NCI-H1105 treated with DMSO at 0.1 percent for 48 hours (cell line): ENCODE measurements at places on chromosomes 12 and 14.

GRCh38 chr14:101757064-101757838 is 4.3 kb upstream of the PPP2R5C start:
- DNase-seq: no peak

DNA sequence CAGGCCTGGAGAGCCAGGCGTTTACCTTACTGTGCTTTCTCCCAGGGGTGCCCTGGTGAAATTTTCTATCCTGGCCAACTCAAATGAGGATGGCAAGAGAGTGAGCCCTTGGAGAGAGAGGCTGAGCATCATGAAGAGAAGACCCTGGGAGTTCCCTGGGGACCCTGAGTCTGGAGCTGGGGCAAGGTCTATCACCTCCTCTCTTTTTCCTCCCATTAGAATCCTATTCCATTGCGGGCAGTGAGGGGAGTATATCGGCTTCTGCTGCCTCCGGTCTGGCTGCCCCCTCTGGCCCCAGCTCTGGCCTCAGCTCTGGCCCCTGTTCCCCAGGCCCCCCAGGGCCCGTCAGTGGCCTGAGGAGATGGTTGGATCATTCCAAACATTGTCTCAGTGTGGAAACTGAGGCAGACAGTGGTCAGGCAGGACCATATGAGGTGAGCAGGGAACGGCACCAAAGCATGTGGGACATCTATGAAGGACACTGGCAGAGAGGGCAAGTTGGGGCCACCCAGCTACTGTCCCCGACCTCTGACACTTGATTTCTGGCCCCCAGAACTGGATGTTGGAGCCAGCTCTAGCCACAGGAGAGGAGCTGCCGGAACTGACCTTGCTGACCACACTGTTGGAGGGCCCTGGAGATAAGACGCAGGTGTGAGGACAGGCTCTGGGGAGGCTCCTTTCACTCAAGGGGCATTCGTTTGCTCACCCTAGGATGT is 1.6 kb downstream of the ARHGEF25 start:
- no peak for DNase-seq

DNA sequence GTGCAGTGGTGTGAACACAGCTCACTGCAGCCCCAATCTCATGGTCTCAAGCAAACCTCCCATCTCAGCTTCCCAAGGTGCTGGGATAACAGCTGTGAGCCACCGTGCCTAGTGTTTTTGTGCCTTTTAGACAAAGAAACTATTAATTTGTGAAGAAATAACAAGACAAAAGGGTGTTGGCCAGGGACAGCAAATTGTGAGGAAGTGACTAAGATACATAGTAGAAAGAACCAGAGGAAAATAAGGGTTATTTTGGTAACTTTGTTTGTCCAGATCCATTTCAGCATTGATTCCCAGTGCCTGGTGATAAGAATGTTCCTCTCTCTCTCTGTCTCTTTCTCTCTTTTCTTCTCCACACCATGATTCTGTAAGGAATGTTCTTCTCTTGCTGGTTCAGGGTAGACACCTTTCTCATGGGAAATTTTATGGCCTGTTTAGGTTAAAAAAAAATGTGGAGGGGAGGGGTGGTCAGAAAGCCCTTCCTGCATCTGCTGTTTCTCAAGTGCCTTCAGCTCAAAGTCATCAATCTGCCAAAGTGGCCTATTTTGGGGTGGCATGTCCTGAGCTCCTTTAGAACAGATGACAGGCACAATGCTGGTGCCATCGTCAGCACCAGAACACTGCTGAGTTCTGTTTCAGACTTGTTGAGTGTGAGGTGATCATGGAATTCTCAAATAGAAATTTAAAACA is 184.4 kb upstream of the EEA1 start:
- no peak for DNase-seq

GRCh38 chr12:3820122-3820521 is 53.1 kb downstream of the PARP11 start:
- DNase-seq: no peak

GRCh38 chr12:68119724-68120211 is 39.8 kb downstream of the IFNG start:
- peak; percentile 47 for DNase-seq

GRCh38 chr14:101456246-101457175 is 104.8 kb upstream of the DIO3 start:
- no peak for DNase-seq

GRCh38 chr14:23362200-23362599 is 2.8 kb downstream of the EFS start:
- no peak for DNase-seq

GRCh38 chr12:50353869-50354593 is 42.4 kb downstream of the FAM186A start:
- no peak for DNase-seq

- no peak for DNase-seq
These were observed 16.4 kb upstream of the TAS2R30 start for GRCh38 chr12:11150832-11151231.

DNA sequence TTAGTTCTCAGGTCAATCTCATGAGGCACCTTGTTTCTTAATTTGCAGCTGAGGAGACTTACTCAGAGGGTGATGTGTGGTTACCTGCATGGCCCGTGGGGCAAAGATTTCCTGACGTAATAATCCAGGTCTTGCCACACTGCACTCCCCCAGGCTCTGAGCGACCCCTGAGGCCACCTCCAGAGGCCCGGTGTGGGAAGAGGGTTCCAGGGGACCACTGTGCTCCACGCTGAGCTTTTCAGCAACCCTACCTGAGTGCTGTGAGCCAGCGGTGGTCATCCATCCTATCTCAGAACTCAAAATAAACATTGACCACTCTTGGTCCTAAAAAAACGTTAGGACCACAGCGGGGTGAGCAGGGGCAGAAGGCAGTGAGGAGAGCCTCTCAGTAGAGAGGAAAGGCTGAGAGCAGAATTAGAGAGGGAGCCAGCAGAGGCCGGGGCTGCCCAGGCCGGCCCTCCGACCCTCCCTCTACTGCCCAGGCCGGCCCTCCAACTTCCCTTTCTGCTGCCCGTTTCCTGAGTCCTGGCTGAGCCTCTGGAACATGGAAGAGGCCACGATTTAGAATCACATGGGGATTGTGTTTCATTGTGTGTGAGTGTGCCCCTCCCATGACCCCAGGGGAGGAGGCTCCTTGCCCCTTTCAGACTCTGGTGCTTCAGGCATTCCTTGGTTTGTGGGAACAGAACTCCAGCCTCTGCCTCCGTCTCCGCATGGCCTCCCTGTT is 188.2 kb upstream of the DIO3 start:
- DNase-seq: no peak

- DNase-seq: no peak
These were observed at the start of gene NINJ2 for GRCh38 chr12:663293-663871. NINJ2 (minus strand) TSS chr12:663445; CDS start chr12:663360, 85 bp downstream.

GRCh38 chr14:35435177-35435576 is 30.6 kb upstream of the NFKBIA start:
- no peak for DNase-seq

- DNase-seq: no peak
These were observed 28.9 kb downstream of the DEGS2 start for GRCh38 chr14:100130521-100130920.

DNA sequence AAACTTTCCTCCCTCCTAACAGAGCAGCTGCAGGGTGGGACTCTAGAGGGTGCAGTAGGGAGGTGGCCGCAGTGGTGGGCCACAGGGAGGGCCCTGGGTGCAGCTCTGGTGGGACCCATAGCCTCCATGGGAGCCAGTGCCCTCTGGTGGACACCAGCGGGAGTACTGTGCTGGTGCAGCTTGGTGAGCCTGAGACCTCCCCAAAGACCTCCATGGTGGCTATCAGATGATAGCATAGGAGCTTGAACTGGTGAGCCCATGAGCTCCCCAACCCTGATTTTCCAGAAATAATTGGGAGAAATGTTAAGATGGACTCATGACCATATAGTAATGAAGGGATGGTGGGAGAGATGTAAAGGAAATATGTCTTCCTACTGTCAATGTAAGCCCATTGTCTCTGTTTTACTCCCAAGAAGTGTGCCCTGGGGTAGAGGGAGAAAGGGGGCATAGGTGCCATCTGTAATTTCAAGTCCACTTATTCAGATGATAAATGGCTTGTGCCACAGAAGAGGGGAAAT is 98.7 kb downstream of the GAS2L3 start:
- peak; percentile 5 for DNase-seq

GRCh38 chr12:56645201-56645716 is 525 bp downstream of the ATP5F1B start:
- DNase-seq: no peak

GRCh38 chr12:26741584-26742227 is 91.3 kb downstream of the ITPR2 start:
- peak; percentile 60 for DNase-seq

GRCh38 chr14:26594756-26595545 is 2.9 kb downstream of the NOVA1 start:
- peak; percentile 18 for DNase-seq

- no peak for DNase-seq
These were observed 8.0 kb downstream of the CLEC12B start for GRCh38 chr12:10018386-10018785.

- no peak for DNase-seq
These were observed 1.5 kb upstream of the PRPF40B start for GRCh38 chr12:49621651-49622500.

GRCh38 chr12:111558107-111558376 is 41.1 kb downstream of the ATXN2 start:
- no peak for DNase-seq

DNA sequence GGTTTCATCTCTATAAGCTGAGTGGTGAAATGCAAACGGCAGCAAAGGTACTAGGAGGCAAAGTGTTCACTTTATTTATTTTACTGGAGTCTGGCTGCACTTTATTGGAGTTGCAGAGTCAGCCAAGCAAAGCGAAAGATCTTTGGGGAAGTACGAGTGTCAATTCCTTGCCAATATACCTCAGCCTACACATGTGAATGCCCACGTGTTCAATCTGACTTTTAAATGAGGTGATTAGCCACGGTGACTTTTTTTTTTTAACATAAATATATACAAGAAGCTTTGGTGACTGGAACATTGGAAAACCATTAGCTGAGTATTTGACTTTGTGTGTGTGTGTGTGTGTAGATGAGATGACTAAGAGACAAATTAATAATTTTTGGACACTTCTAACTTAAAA is 178.8 kb downstream of the NTS start:
- DNase-seq: no peak

DNA sequence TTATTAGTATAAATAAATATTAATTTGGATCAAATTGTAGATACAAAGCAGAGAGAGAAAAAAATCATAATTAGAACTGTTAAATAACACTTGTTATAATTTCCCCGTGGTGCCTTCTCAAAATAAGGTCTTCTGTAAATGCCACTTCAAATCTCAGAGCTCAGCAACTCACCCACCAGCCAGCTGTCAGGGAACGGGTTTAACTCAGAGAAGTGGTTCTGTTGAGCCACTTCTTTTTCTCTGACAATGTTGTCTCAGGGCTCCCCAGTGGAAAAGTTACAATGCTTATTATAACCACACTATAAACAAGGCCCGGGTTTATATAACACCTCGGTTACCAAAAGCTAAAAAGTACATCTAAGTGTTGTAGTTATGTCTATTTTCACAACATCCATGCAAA is 452.6 kb downstream of the GLT1D1 start:
- DNase-seq: no peak

DNA sequence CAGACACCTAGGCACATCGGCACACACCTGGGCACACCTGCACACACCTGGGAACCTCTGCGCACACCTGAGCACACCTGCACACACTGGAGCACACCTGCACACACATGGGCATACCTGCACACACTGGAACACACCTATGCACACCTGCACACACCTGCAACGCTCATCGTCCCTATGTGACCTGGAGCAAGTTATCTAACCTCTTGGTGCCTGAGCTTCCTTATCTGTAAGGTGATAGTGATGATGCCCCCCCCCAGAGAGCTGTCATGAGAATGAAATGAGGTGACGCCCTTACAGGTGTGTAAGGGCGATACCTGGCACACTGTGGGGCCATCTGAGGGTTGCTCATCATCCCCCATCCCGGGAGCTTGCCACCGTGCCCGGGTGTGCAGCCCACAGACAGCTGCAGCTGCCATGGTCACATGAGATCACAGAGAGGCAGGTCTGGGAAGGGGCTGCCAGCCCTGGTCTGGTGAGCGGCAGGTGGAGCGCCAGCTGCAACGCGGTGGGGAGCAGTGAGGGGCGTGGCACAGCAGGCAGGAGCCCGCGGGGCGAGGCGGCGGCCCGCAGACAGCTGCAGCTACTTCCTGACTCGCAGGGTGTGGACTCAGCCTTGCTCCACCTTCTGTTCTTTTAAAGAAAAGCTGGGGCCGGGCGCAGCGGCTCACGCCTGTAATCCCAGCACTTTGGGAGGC is 59.9 kb upstream of the FBRSL1 start:
- DNase-seq: peak; percentile 89

DNA sequence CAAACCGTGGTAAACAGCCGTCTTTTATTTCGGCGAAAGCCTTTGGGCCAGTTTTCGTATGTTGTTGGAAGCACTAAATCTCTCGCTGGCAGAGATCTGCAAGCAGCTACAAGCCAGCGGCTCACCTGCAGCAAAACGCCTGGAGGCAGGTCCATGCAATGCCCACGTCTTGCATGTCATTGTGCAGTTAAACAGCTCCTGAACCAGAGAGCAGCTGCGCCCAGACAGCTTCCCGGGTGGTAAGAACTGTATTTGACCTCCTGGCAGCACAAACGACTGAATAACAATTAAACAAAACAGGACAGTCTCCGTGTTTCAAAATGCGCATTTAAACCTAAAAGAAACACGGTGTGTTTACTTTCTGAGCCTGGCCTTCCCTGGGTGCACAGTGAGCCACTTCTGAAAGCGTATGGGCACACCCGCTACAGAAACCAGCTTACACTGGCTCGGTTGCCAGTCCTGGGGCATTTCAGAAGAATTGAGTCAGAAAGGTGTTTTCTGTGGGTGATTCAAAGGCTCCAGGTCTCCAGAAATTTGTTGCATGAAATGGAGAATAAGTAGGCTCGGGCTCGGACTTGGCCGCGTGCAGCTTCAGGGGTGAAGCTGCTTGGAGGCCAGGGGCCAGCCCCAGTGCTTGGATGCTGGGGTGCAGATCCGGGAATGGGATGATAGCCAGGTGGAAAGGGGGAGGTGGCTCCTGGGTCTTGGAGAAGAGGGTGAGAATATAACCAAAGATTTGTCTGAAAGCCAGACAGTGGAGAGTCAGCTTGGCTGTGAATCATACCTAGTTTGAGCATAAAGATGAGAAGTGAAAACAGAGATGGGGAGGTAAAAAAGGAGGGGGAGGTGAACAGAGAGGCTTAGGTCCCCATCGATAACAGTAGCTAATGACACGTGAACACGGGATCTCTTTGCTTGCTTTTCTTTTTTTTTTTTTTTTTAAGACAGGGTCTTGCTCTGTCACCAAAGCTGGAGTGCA is 24.9 kb upstream of the FZD10 start:
- DNase-seq: peak; percentile 77

DNA sequence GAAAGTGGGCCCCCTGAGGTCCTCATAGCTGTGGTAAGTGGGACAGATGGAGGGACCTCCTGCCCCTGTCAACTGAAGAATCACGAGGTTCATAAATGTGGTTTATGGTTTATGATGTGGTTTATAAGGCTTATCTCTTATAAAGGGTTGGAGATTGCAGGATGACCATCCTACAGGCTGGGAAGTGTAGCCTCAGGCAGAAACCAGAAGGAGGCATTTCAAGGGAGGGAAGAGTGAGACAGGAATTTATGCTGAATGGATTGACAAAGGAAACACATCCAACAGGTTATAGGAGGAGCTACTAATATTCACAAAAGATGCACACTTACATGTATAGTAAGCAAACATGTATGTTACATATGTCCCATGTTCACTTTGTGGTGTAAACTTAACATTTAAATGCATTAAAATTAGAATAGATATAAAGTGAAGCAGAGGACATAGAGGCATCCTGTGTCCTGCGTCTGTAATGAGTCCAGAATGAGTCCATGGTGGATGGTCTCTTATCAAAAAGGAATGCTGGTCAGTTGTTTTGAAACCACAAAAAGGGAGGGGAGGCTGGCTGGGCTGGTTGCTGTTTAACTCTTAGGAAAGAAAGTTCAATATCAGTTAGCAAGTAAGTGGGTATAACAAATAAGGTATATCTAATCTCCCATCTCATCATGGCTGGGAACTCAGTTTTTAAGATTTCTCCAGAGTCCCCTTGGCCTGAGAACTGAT is 149.0 kb upstream of the RMST start:
- DNase-seq: no peak
